ENCODE measurements at places on chromosomes 5 and 9.

DNA sequence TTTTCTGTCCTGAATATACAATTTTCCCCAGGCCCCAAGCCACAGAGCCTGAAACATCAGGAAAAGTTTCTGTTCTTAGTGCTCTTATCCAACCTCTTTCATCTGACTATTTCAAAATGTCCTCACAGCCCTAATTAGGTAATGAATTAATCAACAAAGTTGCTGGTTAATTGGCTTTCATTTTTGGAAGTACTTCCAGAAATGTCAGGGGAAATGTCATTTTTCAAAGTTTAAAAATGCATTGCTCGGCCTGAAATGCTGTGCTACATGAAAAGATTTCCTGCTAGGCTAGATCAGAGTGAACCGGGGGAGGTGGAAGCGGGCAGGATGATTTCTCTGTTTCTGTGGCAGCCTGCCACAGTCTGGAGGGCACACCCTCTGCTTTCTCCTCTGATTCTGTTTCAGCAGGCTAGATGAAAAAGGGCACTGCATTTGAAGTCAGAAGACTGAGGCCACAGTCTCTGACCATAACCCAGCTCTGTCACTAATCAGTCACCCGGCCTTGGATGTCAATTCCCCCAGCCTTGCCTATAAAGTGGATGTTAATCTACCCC lies 55.9 kb upstream of the BARX1 start:
- DNase-seq = no peak

DNA sequence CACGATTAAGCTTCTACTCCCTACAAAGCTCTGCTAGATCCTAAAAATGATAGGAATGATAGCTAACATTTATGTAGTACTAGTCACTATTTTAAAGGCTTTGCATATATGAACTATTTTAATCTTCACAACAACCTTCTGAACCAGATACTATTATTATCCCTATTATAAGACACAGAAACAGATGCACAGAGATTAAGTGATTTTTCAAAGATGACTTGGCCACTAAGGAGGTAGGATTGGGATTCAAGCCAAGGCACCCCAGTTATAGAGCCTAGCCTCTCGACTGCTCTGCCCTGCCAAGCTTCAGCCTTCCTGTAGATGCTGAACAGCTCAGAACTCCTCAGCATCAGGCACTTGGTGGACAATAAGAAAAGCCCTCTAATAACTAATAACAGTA lies 200.9 kb upstream of the PTGER4 start:
- DNase-seq = no peak

- DNase-seq = peak; percentile 55
Observed at GRCh38 chr9:36486933-36487481, 85.7 kb upstream of the MELK start.

DNA sequence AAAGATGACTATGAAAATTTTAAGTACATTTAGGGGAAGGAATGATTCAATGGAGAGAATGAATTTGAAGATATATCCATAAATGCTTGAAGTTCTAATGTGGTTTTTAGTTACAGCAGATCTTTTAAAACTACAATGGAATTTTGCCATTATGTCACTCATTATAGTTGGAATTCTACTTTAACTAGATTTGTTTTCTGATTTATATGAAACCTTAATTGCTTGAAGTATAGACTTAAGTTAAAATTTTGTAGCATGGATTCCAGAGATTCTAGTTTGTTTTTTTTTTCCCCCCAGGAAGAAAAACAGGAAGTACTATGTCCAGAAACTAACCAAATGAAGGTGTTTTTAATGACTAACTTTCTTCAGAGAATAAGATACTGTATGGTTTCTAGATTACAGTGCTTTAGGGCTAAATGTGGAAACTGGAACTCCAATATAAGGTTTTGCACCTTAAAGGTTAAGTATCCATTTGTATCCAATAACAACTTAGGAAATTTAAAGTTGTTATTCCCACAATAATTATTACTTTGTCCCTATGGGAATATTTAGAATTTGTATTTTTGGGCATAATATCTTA lies 70.3 kb downstream of the ZSWIM6 start:
- DNase-seq = no peak

- no peak for DNase-seq
Observed at GRCh38 chr5:35877655-35878054, 21.0 kb downstream of the IL7R start.

- peak; percentile 75 for DNase-seq
Observed at GRCh38 chr9:86948074-86948929, 996 bp upstream of the GAS1 start.

- DNase-seq = peak; percentile 76
Observed at GRCh38 chr9:7799234-7799943, at the start of gene DMAC1. Gene DMAC1 (minus strand): TSS chr9:7799778. CDS start chr9:7799734, 44 bp downstream.

DNA sequence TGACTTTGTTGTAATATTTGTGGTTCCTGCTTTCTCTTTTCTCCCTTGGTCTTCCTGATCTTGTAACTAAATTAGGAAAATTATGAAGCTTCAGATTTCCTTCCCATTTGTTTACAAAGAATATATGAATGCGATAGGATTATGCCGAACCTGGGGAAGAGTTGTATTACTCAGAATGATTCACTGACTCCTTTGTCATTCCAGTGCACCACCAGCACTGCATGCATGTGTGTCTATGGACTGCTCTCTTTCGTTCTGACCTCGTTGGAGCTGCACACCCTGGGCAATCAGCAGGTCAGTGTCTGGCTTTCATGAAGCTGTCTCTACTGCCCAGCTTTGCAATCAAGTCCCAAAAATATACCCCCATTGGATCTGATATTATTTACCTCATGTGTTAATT lies 25.5 kb downstream of the NUP188 start:
- DNase-seq = no peak

- DNase-seq = no peak
Observed at GRCh38 chr5:44679214-44679613, 129.5 kb upstream of the MRPS30 start.

DNA sequence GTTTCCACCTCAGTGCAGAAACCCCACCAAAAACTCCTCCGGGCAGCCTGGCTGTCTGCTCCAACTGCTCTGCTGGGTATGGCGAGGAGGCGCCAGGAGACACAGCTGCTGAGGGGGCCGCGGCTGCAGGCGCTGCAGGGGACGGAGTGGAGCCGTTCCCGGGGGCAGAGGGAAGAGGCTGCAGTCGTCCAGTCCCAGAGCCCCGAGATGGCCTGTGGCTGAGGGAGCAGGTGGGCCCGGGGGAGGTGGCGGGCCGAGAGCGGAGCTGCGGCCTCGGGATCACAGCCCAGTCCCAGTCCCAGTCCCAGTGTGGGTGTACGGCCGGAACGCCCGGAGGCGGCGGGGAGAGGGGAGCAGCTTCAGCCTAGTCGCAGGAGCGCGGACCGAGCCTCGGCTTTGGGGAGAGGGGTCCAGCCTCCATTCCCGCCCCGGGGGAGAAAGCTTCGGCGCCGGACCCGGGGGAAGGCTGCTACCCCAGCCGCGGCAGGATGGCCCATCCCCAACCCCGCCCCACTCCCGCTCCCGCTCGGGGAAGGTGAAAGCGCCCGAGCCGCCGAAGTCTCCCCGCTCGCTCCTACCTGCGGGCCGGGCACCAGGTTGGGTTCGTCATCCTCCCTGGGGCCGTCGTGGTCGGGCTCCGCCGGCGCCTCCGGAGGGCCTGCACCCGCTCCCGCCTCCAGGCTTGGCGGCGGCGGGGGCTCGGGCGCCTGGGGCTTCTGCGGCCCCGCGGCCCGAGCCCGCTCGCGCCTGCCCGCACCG lies 513 bp downstream of the FAM193B start:
- DNase-seq = peak; percentile 58

GRCh38 chr5:126031989-126032716 lies 391.1 kb upstream of the GRAMD2B start:
- no peak for DNase-seq

DNA sequence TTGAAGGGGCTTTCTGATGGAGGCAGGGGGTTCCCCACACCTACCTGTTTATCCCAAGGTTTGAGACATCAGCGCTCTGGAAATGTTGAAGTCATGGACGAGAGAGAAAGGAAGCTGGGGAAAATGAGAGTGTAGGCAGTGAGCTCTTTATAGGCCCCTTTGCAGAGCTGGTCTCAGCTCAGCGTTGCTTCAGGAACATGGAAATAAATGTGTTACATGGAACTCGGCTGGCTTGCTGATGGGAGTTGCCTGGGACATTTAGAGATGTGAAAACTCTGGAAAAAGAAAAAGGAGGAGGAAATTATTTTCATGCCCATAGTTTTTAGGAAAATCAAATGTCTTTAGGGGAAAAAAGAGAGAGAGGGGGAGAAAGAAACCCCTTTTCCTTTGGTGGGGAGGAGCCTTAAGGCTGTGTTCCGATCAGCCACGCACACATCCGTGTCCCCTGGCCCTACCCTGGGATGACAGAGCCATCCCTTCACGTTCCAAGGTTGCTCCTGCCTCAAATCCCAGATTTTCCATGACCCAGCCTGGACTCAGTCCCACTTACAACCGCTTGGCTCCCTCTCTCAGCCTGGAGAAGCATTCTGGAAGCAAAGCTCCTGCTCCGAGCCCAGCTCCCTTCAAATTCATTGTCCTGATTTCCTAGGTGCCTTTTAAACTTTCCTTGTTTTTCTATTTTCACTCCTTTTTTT lies 78.3 kb downstream of the COL27A1 start:
- no peak for DNase-seq

GRCh38 chr5:68086857-68087256 lies 128.7 kb upstream of the PIK3R1 start:
- no peak for DNase-seq

GRCh38 chr5:52693280-52693679 lies 94.4 kb upstream of the ITGA1 start:
- peak; percentile 16 for DNase-seq

- DNase-seq = no peak
Observed at GRCh38 chr5:143234162-143234842, 169.2 kb downstream of the NR3C1 start.

- DNase-seq = no peak
Observed at GRCh38 chr9:83283528-83283927, 220.6 kb upstream of the RASEF start.

DNA sequence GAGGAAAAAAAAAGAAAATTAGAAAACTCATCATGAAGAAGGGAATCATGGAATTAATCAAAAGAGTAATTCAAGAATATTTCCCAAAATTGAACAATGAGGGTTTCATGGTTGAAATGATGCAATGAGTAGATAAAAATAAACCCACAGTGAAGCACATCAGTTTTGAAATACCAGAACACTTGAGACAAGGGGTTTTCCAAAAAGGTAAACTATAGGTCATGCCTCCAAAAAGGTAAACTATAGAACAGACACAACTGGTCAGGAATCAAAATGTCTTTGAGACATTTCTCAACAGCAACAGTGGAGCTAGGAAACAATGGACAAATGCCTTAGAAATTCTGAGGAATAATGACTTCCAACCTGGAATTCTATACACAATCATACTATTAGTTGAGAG lies 60.2 kb upstream of the PCSK5 start:
- DNase-seq = no peak

- DNase-seq = no peak
Observed at GRCh38 chr5:52727576-52727975, 60.1 kb upstream of the ITGA1 start.

DNA sequence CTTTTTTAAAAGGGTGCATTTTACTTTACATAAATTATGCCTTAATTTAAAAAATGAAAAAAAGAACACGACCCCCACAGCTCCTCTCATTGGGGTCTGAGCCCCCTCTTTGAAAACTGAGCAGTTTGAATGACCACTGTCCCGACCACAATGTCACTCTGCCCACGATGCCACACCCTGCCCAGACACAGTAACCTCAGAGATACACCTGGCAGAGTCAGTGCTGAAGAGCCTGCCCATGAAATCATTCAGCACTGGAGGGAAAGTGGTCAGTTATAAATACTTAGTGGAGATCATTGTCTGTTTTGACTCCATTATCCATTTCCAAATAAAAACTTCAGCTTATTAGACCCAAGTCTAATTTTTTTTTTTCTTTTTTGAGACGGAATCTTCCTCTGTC lies 49.3 kb downstream of the DNAJC21 start:
- DNase-seq = no peak

- DNase-seq = no peak
Observed at GRCh38 chr5:177495243-177496060, 2.0 kb downstream of the PDLIM7 start.

GRCh38 chr5:90606539-90606938 lies 47.9 kb downstream of the ADGRV1 start:
- no peak for DNase-seq

GRCh38 chr5:178991190-178992145 lies 3.7 kb downstream of the GRM6 start:
- no peak for DNase-seq

DNA sequence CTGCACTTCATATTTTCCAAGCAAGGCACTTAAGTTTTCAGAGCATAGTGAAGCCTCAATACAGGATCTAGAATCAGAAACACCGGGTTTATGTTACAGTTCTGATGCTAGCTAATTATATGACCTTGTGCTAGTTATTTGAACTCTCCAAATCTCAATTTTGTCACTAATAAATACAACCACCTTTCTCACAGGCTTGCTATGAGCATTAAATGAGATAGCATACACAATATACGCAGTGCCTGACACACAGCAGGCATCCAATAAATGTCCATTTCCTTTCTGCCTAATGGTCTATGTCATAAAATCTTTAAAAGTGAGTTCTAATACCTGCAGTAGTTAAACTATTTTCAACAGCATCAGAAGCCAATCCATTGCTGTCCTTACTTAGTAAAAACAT lies 32.9 kb downstream of the NADK2 start:
- DNase-seq = no peak

GRCh38 chr5:122192497-122193496 lies 63.5 kb downstream of the ZNF474 start:
- DNase-seq = no peak

- no peak for DNase-seq
Observed at GRCh38 chr9:136806067-136806466, 1.7 kb upstream of the RABL6 start.

- no peak for DNase-seq
Observed at GRCh38 chr9:117425566-117425965, 10.7 kb upstream of the ASTN2 start.

GRCh38 chr9:91420501-91421127 lies 3.0 kb downstream of the NFIL3 start:
- no peak for DNase-seq

DNA sequence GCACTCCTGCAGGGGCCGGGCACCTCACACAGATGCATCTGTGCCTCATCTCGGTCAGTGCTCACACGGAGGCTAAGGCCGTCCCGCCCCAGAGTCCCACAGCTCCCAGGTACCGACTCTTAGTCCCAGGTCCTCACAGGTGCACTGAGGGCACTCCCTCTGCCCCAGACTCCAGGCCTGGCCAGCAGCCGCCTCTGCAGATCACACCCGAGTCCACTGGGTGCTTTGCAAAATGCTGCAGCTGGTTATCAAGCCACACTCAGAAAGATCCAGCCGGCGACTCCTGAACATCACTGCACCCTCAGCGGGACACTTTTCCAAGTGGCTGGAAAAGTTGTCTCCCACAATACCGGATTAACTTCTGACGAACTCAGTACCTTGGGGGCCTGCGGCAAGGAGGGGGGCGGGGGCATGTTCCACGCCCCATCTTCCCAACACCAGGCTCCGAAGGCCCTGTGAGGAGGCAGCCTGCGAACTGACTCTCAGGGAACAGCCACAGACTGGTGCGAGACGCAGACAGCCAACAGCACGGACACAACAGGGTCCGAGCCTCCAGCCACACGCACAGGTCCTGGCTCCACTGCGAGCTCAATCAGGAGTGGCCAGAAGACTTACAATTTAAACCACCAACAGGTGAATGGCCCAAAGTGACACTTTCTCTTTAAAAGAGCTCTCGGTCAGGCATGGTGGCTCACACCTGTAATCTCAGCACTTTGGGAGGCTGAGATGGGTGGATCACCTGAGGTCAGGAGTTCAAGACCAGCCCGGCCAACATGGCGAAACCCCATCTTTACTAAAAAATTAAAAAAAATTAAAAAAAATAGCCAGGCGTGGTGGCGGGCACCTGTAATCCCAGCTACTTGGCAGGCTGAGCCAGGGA lies 4.0 kb downstream of the BRD3 start:
- no peak for DNase-seq

All from stimulated activated CD4-positive, alpha-beta T cell treated with anti-CD3 and anti-CD28 coated beads, Interleukin-4, amount 100 ng/mL, for 1 hour (primary cell).